Cerebellar nuclear complex (tissue), 1 donor: ENCODE measurements at places on chromosomes 3 and 15.

- DNase-seq = no peak
Observed at GRCh38 chr3:172520301-172520831, 2.9 kb downstream of the TNFSF10 start.

GRCh38 chr3:14410503-14411165, 8.2 kb downstream of the SLC6A6 start:
- DNase-seq = no peak

DNA sequence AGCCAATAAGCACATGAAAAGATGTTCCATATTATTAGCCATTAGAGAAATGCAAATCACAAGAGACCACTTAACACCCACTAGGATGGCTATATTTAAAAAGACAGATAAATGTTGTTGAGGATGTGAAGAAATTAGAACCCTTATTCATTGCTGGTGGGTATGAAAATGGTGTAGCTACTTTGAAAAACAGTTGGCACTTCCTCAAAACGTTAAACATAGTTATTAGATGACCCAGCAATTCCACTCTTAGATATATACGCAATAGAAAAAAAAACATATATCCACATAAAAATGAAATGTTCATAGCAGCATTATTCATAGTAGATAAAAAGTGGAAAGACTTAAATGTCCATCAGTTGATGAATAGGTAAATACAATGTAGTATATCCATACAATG, 47.1 kb upstream of the TERB2 start:
- no peak for DNase-seq

DNA sequence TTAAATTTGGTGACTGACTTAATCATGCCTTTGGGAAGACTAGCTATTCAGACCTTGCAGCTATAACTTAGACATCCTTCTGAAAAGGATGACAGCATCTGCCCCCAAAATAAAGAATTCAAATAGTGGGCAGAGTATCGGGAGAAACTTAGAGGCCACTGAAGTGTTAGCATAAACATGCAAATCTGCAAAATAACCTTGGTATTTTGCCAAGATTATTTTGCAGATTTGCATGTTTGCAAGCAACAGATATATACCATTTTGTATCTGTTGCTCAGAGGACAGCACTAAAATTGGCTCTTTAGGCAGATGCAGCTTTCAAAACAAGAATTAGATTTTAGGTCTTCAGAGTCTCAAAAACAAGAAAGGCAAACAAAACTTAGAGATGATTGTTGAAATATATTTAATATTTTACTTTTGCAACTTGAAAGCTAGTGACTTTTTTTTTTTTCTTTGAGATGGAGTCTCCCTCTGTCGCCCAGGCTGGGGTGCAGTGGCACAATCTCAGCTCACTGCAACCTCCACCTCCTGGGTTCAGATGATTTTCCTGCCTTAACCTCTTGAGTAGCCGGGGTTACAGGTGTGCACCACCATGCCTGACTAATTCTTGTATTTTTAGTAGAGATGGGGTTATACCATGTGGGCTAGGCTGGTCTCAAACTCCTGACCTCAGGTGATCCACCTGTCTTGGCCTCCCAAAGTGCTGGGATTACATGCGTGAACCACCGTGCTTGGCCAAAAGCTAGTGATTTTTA, 47.8 kb downstream of the KBTBD8 start:
- no peak for DNase-seq

GRCh38 chr15:92955706-92956105, 55.6 kb downstream of the CHD2 start:
- DNase-seq = no peak

- no peak for DNase-seq
Observed at GRCh38 chr3:38992117-38992760, 59.5 kb downstream of the SCN11A start.

GRCh38 chr15:56749982-56750381, 16.7 kb upstream of the ZNF280D start:
- DNase-seq = no peak
